ENCODE measurements at places on chromosomes 4 and X.

GRCh38 chr4:94621491-94622080 is 136.2 kb upstream of the BMPR1B start:
- no peak for DNase-seq

- DNase-seq, result no peak
Measured at GRCh38 chr4:28225050-28225449, 1364.4 kb downstream of the STIM2 start.

DNA sequence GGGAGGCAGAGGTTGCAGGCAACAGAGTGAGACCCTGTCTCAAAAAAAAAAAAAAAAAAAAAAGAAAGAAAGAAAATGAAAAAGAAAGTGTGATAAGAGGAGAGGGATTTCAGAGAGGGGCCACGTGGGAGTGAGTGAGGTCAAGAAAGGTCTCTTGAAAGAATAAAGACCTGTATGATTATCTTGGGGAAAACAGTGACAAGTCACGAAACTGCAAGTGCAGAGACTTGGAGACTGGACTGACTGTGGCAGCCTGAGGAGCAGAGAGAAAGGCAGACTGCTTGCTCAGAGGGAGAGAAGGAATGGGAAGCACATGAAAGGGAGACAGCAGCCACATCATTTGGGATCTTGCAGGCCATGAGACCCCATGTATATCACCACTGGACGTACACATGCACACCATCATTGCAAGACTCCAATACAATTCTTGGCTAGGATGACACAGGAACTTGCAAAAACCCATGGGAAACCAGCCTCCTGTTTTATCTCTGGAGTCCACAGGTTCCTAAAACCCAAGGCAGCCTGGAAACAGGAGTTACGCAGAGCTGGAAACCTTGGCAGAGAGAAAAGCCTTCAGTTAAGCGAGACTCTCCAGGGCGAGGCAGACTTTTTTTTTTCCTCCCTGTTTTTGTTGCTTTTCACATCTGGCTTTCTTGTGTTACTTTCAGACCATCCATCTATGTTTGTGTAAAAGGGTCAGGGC is 207.0 kb upstream of the TBL1X start:
- DNase-seq, result peak; percentile 12

DNA sequence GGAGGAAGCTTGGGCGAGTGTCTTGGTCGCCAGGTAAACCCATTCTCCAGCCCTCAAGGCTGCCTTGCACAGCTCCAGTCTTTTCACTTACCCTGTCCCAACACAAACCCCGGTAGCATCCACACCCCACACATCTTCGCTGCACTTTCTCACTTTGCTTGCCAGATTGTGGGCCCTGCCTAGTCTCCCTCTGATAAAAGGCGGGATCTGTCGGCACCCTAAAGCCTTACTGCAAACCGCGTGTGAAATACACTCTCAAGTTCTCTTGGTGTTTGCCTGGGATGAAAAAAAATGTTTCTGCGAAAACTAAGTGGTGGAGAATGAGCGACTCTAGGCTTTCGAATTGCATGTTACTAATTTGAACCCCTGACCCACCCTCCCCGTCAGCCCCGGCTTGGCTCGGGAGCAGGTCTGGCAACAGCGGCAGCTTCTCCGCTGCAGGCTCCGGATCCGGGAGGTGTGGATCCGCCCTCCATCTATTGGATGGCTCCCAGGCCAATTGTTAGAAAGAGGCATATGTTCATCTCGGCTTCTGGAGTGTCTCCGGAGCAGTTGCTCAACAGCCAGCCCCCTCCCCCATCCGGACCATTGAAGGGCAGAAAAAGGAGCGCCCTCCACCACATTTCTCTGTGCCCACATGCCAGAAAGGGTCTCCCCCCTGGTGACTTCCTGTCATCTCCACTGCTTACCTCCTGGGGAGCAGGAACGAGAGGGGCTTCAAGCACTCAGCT is 3.0 kb upstream of the CITED1 start:
- peak; percentile 11 for DNase-seq

DNA sequence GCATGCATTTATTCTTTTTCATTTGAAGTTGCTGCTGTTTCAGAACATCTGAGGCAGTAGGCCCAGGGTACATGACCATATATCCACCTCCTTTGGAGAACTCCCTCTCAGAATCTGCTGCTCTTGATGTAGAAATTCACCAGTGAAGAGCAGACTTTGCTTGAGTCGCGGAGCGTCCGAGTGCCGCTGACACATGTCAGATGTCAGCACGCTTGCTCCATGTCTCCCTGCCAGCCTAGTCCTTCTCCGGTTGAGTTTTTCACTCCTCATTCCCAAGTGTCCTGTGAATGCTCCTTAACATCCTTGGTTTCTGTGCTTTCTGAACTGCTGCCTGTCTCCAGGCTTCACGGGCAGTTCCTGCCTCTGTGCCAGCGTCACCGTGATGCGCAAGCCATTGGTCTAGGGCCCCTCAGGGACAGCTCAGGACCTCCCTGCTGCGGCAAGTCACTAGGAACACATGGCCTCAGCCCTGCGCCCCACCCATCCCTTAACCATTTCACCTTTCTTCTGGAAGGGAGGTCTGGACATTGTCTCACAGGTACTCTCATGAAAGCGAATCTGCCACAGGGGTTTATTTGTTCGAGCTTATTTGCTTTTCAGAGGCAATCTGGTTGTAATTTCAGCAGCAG is 93.1 kb upstream of the RBPJ start:
- DNase-seq, result no peak

GRCh38 chr4:148376151-148376550 is 66.1 kb downstream of the NR3C2 start:
- no peak for DNase-seq

GRCh38 chrX:70255452-70255851 is 4.6 kb downstream of the P2RY4 start:
- no peak for DNase-seq

DNA sequence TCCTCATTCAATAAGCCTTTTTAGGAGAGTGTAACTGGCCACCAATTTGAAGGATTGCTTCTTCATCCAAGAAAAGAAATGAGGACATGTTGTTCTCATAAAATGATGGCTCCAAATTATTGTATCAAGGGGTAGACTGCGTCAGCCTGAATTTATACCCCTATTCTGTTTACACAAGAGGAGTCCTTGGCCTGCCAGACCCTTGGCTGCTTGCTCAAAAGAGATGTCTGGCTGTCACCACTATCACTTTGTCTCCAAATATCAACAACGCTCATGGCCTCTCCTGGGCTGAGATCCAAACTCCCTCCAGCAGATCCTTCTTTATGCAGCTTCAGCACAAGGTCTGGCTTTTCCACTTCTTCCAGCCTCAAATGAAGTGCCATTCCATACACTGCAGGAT is 127.9 kb downstream of the OR13H1 start:
- DNase-seq, result no peak

DNA sequence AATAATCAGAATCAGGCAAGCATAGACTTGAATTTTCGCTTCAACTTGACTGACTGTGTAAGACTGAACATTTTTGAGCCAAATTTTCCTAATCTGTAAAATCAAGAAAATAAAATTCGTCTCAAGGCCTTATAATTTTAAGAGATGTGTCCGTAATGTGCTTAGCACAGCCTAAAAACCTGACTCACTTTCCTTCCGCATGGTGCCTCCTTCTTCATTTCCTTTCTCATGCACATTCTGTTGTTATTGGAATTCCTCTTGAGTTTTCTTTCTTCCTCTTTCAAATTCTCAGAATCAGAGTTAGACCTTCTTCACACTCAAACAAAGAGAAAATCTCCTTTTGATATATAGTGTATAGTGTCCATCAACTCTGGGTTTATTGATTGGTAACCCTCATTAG is 208.9 kb upstream of the SLIT2 start:
- DNase-seq, result no peak

GRCh38 chr4:82774711-82775171 is 23.9 kb downstream of the SCD5 start:
- no peak for DNase-seq

DNA sequence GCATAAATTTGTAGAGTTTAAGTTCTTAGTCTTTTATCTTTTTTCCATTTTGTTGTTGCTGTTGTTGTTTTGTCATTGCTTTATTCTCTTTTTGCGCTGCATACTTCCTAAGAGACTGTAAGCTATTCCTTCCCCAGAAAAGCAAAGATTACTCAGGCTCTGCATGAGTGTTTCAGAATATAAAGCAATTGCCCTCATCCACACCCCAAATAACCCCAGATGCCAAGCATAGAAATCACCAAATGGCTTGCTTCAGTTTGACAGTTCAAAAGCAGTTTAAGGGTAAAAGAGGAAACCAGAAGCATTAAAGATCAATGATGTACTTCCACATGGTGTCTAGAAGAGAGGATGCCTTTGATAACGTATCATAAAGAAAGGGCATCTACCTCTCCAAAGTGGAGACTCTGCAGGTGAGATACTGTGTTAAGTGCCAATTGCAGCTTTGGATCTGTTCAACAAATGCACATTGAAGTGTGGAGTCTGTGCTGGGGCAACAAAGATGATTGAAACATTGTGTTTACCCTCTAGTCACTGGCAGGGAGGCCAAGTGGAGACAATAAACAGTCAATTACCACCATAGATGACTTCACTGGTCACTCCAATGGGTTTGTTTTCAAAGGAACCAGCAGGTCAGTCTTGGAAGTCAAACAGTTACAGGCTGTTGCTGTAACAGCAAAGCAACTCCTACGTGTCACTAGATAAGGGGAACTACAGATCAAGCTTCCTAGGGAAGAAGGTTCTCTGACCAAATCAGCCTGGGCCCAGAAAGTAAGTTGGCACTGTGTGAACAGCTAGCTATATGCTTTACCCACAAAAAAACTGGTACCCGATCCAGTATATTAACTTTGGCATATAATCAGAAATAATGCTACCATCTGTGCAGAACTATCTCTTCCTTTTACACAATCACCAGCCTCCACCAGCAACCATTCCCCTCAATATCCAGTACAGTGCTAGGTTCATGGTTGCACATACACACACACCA is 40.6 kb upstream of the IL21 start:
- DNase-seq, result no peak

- no peak for DNase-seq
Measured at GRCh38 chr4:182307746-182308145, 64.5 kb downstream of the TENM3 start.

All from stimulated activated CD4-positive, alpha-beta T cell treated with anti-CD3 and anti-CD28 coated beads, TNF-alpha, amount 100 ng/mL, for 24 hours (primary cell).